ENCODE measurements at places on chromosomes 4 and X. TPM values are rescaled to one million over a fixed set of nuclear protein-coding genes. Genes with fewer than 3 reads are reported as not detected.

CENPU gene
- polyA plus RNA-seq, result 1.5 TPM

IGSF1 gene
- not detected for polyA plus RNA-seq

C4orf54 gene
- polyA plus RNA-seq, result under 0.01 TPM

CNKSR2 gene
- 0.76 TPM for polyA plus RNA-seq
